Stimulated activated CD4-positive, alpha-beta T cell treated with anti-CD3 and anti-CD28 coated beads, Interleukin-1b, Interleukin-23, amount 100 ng/mL, for 24 hours (primary cell): ENCODE measurements at places on chromosomes 12 and 14.

DNA sequence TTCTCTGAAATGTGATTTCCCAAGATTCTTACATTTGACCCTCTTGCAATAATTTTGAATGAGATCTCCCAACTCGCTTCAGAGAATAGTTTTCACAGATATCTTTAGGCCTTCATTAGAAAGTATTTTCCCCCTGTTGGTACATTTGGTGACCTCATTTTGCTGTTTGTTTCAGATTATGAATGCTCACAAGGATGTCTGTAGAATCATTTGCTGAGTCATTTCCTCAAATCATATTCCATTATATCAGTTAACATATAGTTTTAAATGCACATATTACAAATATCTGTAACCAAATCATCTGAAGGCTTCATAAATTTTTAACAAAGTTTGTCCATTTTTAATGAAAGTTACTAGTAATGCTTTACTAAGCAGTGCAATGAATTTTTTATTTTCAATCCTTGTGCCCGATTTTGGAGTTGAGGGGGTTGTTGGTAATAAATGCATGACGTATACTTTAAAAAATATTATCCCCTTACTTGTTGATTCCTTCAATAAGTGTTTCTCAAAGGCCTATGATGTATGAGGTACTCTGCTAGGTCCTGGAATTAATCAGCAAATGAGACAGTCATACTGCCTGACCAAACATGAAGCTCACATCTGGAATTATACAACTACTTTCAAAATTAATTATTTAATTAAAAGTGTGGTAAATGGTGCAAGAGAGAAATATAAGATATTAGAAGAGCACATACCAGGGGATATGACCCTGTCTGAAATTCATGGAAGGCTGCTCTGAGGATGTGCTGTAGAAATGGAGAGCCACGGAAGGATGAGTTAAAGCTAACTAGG is 126.9 kb upstream of the RAP1B start:
- DNase-seq, result no peak

DNA sequence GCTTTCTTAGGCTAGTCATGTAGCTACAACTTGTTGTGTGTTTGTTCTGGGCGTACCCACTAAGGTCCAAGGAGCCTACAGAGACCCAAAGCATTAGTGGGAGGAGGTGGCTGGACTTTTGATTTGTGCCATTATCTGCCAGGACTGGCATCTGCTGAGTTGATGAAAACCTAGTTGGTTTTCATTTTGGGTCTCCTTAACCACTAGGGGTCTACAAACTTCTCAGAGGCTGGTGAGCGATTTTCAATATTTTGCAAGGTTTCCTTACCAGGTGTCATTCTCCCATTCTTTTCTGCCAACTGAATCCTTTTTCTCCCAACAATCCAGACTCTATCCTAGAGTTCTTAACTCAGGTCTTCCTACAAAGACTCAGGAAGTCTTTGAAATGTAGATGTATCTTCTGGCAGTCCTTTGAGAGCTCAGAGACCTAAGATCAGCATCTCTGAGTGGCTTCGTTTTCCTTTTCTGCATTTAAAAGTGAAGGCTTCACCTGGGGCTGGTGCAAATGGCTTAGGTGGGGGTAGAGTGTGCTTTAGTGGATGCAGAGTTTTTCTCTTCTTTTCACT is 150.0 kb upstream of the RMST start:
- DNase-seq, result no peak

GRCh38 chr12:4118017-4118510 is 155.5 kb upstream of the CCND2 start:
- DNase-seq, result no peak

DNA sequence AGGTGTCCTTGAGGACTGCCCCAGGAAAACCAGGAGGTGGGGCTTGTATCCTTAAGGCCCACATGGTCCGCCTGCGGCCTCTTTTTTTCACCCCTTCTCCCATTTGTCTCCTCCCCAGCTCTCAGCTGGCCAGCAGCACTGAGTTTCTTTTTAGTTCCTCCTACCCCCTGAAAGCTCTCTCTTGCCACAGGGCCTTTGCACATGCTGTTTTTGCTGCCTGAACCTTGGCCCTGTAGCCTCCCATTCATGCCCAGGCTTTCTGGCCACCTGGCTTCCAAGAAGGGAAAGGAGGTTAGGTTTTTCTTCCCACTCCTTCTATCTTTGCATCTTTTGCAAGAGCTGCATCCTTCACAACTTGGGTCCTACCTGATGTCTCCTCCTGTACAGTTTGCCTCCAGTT is 358.1 kb downstream of the VRK1 start:
- DNase-seq, result no peak

DNA sequence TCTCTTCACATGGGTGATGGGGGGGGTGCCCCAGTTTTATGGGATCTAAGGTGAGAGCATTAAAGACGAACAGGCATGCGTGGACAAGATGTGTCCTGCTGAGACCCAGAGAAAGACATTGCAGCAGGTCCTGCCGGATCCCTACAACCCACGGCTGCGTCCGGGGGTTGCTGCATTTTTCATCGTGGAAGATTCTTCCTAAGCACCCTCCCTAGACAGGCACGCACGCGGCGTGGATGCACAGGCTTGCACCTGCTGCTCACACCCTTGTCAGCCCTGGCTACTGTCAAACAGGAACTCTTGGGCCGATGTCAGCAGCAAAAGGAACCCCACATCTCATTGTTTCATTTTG is 280.6 kb upstream of the RTL1 start:
- no peak for DNase-seq

GRCh38 chr12:49791700-49792099 is 36.5 kb downstream of the NCKAP5L start:
- no peak for DNase-seq

DNA sequence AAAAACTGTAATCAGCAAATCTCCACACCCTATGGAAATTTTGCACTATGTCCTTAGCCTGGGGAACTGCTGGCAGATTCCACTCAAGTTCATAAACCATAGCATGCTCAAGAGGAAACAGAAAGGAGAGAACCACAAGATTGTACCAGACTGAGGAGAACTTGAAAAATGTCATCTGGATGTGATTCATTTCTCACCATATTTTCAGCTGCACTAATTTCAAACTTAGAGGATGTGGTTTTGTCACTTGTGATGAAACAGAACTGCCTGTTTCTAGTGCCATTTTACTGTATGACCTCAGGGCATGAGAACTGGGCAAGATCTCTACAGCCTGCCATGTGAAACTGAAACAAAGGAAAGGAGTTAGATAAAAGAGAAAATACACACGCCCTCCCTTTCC is 1493.1 kb upstream of the FLRT2 start:
- DNase-seq, result no peak

DNA sequence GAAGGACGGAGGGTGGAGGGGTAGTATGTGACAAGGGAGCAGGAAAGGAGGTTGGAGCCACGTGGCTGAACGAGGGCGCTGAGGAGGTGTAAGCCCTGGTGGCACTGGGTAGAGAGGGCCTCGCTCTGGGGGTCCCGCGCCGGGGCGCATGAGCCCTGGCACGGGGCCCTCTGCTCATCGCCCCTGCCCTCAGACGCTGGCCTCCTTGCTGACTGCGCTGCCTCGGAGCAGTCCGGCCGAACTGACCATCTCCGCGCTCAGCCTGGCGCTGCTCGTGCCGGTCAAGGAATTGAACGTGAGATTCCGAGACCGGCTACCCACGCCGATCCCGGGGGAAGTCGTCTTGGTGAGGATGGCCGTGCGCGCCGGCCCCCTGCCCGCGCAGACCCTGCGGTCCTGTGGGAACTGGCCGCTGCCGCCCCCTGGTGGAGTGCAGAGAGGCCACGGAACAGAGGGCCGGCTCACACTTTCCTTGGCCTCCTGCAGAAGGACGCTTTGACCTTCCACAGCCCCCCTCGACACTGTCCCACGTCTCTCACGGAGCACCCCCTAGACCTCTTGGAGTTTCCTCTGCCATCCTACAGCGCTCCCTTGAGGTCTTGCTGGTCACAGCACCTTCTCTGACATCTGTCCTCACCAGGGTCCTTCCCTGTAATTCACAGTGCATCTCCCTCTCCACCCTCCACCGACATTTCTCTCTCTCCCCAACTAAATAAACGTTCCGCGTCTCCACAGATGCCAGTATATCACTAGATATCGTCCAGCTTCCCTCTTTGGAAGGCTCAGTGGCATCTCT is 10.5 kb downstream of the ARHGEF25 start:
- DNase-seq, result no peak

- DNase-seq, result no peak
Measured at GRCh38 chr12:9651265-9651729, 18.2 kb upstream of the CLEC2D start.

DNA sequence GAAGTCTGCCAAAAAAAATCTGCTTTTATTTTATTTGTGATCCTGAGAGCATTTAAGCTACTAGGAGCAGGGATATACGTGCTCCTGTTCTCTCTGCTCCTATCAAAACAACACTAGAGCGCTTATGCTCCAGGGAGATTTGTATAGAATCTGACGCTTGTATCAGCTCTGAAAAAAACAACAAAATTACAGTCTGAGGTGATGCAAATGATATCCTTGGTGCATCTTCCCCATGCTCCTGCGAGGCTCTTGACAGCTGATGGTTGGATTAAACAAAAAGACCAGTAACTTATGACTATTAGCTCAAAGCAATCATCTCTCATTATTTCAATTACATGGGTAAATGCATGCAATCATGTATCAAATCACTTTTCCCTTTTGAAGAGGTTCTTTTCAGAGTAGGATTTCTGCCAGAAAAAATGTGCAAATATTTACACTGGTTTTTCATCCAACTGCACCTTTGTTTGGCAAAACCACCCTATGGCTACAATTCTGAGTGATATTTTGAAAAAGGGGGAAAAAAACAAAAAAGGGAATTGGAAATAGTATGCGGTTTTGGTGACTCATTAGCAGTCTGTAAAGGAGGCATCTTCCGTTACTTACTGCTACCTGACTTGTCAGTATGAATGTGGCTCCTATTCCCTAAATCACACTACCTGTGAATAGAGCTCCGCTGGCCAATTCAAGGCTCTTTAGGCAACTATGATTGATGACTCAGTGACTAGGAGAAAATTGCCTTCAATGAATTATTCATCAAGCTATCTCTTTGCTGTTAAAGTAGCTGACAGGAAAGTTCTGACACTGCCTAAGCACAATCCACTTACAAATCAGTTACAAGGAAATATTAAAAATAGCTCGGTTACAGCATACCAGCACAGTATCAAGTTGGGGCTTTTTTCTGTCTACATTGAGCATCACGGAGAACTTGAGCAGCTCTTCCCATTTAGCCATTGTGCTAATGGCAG is 450.0 kb downstream of the FOXG1 start:
- no peak for DNase-seq

GRCh38 chr12:92581604-92582003 is 121.2 kb upstream of the PLEKHG7 start:
- no peak for DNase-seq

DNA sequence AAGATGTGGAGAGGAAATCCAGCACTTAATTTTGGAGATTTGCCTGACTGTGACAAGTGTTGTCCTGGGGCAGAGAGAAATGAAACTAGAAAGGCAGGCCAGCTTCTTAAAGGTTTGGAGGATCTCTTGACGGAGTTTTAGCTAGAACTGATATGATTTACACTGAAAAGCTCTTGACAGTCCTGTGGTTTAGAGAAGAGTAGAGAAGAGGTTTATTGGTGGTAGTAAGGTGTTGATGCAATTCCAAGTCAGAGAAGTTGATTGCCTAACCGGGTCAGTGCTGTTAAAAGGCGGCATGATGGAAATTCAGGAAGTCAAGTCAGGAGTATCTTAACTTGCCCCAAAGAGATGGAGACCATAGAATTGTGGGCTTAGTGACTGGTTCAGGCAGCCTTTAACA is 89.0 kb upstream of the TRAF3 start:
- no peak for DNase-seq

DNA sequence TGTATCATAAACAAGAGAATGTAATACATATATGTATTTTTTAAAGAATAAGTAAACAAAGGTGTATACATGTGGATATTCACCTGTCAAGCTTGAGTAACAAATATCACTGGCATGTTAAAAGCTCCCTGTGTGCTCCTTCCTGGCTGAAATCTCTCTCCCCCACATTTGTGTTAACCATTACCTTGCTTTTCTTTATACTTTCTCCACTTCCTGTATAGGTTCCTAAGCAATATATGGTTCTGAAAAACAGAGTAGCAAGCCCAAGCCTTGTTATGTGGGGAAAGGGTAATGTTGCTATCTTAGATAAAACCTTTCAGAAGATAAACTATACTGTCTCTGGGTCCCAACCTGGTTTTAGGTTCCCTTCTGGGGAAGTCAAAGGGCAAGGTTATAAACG is 32.3 kb upstream of the TBC1D30 start:
- no peak for DNase-seq

DNA sequence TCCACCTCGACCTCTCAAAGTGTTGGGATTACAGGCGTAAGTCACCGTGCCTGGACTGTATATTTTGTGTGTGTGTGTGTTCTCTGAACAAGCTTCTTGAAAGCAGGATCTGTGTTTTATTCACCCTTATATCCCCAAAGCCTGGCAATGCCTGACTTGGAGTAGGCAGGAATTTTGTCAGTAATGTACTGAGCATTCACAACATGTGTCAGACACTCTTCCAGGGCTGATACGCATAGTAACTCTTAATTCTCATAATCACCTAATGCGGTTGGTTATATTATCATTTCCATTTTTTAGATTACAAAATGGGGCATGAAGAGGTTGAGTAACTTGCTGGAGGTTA is 50.4 kb upstream of the PLEKHG3 start:
- no peak for DNase-seq

DNA sequence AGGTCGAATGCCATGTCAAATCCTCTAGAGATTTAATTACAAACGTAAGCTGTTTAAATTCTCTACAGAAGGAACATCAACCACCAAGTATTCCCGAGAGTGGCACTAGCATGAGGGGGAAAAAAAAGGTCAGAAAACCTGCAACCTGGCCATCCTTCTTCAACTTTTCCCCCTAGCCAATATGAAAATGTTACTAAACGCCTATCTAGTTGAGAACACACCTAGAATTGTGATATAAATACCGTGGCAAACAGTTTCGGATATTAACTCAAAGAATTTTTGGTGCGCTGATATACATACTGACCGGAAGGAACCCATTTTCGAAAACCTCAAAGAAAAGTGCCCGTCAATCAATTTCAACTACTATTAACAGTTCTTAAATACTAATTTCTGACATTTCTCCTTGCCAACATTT is 1.8 kb downstream of the HNRNPC start:
- no peak for DNase-seq

GRCh38 chr14:37018571-37019240 is 153.7 kb downstream of the SLC25A21 start:
- no peak for DNase-seq

DNA sequence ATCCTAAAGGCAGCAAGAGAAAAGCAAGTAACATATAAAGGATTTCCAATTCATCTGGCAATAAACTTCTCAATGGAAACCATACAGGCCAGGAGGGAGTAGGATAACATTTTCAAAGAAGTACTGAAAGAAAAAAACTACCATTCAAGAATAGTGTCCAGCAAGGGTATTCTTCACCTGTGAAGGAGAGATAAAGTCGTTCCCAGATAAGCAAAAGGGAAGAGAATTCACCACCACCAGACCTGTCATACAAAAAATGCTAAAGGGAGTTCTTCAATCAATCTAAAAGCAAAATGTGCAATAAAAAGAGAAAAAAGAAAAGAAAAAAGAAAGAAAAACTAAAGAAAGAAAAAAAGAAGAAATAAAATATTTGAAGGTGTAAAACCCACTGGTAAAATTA is 228.9 kb upstream of the AMIGO2 start:
- no peak for DNase-seq

- no peak for DNase-seq
Measured at GRCh38 chr14:76194327-76194726, 42.6 kb downstream of the GPATCH2L start.
